ENCODE measurements at places on chromosomes 4 and X.

- DNase-seq: no peak
These were observed 128.6 kb upstream of the FTHL17 start for GRCh38 chrX:31200430-31200829.

GRCh38 chrX:96590403-96590802 is 94.2 kb upstream of the DIAPH2 start:
- DNase-seq: no peak

DNA sequence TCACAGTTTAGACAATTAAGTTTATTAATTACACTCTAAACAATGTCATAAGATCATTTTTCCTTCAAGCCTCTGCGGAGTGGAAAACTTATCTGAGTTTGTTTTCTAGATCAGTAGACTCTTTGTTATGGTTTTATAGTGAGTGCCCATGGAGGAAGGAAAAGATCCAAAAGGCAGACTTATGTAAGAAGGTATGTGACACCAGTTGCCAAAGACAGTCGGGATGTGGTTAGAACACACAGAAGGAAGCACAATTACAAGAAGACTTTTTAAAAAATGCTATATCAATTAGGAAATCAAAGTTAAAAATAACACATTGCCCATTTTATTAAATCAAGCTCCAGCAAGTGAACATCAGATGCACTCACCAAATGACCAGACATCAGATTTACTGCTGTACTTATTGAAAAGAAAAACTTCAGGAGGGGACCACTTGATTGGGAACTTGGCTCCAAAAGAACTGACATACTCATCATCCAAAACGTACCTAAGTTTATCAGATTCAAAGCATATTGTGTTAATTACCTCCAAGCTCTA is 57.1 kb downstream of the NIPAL1 start:
- DNase-seq: no peak

DNA sequence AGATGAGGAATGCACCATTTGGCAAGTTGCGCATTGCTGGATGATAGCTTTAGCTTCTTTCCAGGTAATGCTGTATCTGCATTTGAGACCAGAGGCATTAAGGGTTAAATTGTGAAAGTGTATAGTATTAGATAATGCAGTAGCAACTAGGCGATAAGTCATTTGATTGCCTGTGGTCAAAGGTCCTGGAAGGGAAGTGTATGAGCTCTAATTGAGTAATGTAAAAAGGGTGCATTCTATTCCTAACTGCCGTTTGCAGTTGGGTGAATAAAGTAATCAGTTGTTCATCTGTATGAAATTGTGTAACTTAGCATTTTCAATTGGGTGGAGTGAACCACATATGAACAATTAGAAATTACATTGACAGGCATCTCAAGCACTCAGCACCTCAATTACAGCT is 54.5 kb upstream of the WDR1 start:
- DNase-seq: no peak

DNA sequence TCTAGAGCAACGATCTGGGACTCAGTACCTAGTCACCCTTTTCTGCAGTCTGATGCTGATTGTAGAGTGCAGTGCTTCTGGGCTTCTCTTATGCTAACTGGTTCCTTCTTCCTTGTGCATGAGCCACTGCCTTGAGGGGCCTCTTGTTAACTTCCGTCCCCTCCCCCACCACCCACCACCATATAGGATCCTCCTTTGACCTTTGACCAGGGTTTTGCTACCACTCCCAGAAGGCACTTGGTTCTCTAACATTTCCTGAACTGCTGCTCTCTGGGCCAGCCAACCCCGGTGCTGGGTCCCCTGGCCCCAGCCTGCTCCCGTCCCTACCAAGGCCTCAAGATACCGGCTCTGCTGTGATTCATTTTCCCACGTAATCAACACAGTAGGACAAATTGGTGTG is 104.6 kb upstream of the KLF3 start:
- DNase-seq: no peak

- no peak for DNase-seq
These were observed 7.0 kb downstream of the SFRP2 start for GRCh38 chr4:153781717-153782416.

All from CD4-positive, alpha-beta T cell treated with Interleukin-4 for 1 hour (primary cell).